ENCODE measurements at places on chromosomes 11 and 22.

DNA sequence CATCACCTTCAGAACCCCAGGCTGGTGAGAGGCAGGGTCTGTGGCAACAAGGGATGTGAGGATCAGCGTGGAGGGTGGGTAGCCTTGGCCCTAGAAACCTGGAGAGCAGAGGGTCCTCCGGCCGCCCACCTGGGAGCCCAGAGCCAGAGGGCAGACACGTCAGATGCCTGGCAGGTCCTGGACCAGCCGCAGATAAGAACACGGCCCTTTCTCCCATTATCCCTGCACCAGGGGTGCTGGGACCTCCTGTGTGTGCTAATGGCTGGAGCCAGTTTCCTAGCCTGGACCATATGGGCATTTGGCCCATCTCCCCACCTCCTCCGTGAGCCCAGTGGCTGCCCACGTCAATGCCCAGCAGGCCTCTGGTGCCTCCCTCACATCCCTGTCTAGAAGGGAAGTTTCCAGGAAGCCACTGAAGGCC lies 88.4 kb downstream of the MORC2 start:
- DNase-seq = no peak

DNA sequence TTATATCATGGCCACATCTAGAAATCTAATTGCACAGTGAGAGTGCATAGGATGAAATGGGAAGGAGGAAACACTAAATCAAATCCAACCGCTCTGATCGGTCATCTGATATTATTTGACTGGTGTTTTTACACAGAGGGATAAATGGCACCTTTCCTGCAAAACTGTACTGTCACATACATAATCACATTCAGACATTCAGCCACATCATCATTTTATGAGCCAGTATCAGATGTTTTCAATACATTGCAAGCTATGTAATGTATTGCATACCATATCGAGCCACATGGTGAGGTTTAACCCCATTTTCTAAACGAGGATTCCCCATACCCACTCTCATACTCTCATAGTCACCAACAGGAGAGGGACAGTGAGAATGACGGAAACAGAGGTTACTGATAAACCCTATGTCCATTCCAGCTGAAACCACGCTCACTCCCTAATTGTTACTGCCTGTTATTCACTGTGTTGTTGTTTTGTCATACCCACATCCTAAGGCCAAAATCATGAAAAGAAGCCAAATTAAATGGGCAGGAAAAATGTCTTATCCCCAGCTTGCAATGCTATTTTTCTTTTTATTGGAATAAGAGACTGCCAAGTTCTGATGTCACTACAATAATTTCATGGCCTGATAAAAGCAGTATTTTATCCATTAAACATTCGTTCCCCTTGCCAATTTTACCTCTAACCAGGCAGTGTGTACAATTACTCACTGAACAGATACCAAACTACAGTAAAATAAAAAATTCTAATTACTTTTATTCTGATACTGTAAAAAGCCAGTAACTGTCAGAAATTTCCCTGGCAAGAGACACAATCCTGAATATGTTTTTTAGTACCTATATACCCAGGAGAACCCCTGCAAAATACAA lies 9.0 kb downstream of the CDON start:
- no peak for DNase-seq

- no peak for DNase-seq
Observed at GRCh38 chr11:66136752-66137123, 66.7 kb downstream of the PACS1 start.

DNA sequence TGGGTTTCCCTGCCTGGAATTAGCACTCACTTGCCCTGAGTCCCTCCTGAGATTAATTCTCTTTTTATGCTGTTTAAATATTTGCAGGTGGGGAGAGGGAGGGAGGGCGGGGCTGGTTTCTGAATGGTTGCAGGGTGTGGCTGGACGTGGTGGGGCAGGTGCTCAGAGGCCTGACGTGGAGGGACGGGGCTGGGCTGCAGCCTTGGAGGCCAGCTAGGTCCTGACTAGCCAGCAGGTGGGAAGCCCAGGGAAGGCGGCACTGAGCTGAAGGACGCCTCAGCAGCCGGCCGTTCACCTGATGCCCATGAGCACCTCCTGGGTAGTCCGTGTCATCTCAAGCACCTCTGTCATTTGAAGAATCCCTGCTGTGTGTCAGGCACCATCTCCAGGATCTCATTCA lies 21.3 kb downstream of the SGSM1 start:
- no peak for DNase-seq

GRCh38 chr11:100396266-100396665 lies 290.8 kb upstream of the ARHGAP42 start:
- DNase-seq = no peak

DNA sequence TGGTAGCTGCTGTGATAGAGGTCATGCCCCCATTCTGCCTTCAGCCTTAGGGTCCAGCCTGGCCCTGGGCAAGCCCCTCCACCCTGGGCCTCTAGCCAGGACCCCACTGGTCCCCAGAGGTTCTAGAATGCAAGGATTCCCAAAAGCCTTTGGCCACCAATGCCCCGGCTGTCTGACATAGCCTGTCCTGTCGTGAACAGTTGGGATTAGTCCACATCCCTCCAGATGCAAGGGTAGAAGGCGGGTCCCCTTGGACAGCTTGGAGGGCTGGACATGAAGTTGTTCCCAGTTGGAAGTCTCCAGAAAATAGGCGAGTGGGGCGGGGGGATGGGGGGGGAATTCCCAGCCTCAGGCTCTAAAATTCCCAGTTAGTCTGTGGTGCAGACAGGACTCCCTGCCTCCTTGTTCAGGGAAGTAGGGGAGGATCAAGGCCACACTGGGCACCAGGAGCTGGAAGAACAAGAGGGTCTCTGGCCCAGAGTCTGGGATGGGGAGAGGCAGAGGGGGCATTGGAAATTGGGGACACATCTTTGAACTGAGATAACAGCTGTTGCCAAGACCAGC lies 5.2 kb upstream of the ADORA2A start:
- DNase-seq = no peak

- DNase-seq = no peak
Observed at GRCh38 chr22:30284172-30284571, 5.1 kb downstream of the CASTOR1 start.

DNA sequence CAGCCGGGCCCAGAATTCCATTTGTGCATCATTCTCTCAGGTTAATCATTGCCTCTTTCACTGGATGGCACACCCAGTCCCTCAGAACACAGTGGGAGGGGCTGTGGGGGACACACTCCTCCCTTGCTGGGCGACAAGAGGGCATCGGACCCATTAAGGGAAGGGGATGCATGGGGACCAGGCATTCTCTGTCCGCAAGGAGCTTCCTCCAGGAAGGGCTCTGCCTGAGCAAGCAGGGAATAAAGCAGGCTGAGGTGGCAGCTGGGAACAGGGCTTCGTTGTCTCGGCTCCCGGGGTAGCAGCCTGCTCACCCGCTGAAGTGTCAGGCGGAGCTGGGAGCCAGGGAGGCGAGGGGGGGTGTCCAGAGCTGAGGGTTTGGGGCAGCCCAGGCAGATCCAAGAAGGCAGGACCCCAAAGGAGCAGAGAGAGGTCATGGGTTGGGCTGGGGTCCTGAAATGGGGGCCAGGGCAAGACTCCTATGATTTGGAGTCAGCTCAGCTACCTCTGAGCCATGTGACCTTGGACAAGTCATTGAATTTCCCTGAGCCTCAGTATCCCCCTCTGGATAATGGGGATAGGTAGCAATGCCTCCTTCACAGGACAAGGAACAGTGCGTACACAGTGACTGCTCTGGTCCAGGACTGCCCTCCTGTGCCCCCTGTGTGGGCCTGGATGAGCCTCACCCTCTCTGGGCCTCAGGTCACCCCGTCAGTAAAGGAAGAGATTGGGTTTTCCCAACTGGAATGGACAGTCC lies 1.4 kb downstream of the GAL3ST1 start:
- no peak for DNase-seq

DNA sequence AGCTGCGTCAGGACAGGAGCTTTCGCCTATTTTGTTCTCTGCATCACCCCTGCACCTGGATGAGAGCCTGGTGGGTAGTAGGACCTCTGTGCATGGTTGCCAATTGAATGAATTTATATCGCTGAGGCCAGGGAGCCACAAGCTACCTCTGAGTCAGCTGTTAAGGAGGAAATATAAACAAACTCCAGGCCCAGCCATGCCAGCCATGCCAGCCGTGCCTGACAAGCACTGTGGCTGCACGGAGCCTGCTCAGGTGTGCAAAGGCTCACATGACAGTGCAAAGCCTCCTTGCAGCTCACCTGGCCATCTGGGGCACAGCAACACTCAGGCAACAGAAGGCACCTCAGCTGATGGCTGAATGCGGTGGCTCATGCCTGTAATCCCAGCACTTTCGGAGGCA lies 33.7 kb upstream of the LINC01488 start:
- no peak for DNase-seq

DNA sequence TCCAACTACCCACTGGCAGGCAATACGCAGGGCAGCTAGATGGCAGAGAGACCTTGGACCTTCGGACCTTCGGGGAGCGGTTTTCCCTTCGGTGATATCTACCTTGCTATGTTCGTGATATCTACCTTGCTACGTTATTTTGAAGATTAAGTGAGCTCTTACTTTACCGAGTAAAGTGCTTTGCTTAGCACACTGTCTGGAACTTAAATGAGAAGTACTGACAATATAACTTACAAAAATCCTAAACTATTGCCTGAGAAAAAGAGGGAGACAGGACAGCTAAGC lies 1.0 kb upstream of the PRDM10 start:
- DNase-seq = no peak

DNA sequence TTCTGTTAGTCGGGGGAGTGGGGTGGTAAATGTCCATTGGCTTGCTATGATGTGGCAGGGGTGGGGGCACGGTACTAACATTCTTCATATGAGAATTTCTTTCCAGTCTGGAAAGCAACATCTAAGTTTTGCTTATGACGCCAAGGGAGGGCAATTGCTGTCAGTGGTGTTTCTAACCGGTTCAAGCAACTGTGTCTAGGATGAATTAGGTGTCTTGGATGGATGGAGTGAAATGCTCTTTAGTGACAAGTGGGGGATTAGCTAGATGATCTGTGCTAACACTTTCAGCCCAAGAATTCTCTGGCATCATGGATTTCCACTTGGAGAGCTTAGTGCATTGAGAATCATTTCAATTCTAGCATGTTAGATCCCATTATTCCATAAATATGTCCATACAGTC lies 262.6 kb upstream of the SORL1-AS1 start:
- no peak for DNase-seq

GRCh38 chr11:79456501-79456900 lies 15.7 kb upstream of the TENM4 start:
- no peak for DNase-seq

GRCh38 chr22:42979606-42980005 lies 35.3 kb downstream of the PACSIN2 start:
- DNase-seq = no peak

DNA sequence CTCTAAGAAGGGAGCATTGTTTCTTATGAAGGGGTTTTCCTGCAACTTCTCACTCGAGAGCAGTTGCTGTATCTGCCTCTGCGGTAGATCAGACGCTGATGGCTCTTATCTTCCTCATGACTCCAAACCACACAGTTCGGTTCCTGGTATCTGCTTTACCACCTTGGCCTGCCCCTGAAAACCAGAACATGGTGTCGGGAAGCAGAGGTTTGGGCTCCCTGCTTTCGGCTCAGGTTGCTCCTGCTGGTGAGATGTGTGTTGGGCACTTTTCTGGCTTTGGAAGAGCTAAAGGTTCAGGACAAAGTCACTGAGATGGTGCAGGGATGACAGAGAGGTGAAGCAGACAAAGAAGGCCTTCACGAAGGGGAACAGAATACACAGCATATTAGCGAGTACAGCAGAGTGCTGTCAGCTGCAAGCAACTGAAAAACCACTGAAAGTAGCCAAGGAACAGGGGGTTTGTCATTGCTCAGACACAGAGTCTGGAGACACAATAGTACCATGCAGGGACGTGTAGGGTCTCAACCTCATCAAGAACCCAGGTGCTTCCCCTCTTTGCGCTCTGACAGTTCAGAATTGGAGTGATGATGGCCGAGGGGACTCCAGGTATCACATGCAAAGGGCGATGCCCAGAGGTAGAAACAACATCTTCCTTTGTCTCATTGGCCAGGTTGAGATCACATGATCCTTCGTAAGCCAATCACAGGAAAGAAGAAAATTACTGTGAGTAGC lies 11.9 kb upstream of the CSF2RB start:
- DNase-seq = no peak

DNA sequence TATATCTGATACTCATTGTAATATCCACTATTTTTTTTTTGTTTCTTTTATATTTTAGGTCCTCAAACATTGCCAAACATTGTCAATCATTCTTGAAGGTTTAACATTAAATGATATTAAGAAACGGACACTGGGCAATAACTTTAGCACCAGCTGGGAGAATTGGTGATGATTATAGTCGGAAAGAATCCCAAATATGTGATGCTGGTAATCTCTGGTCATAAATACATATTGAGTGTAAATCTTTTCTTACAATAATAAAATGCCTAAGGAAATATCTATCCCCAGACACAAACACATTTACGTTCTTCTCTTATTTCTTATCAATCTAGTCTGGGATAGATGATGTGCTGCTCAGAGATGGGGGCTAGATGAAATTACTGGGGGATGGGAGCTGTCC lies 25.2 kb downstream of the OR51E2 start:
- DNase-seq = no peak

DNA sequence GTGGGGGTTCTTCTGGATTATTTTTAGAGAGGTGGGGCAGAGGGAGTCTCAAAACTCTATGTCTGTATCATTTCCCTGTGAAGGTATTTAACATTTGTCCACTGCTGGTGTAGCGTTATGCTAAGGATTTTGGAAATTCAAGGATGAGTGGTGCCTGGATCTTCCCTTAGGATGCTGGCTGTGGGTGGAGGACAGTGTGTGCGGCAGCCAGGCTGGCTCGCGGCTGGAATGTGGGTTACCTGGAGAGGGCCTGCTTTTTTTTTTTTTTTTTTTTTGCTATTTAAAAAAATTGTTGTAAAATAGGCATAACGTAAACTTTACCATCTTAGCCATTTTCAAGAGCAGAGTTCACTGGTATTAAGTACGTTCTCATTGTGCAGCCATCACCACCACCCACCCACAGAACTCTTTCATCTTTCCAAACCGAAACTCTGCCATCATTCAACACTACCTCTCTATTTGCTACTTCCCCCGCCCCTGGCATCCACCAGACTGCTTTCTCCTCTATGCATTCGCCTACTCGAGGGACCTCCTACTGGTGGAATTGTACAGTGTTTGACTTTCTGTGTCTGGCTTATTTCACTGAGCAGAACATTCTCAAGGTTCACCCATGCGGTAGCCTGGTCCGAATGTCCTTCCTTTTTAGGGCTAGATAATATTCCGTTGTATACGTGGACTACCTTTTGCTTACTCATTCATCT lies 67.1 kb downstream of the PARVB start:
- DNase-seq = no peak
